Stimulated activated CD8-positive, alpha-beta memory T cell treated with anti-CD3 and anti-CD28 coated beads, Interleukin-2, amount 100 ng/mL, for 1 hour (primary cell): ENCODE measurements at places on chromosomes 2 and 18.

DNA sequence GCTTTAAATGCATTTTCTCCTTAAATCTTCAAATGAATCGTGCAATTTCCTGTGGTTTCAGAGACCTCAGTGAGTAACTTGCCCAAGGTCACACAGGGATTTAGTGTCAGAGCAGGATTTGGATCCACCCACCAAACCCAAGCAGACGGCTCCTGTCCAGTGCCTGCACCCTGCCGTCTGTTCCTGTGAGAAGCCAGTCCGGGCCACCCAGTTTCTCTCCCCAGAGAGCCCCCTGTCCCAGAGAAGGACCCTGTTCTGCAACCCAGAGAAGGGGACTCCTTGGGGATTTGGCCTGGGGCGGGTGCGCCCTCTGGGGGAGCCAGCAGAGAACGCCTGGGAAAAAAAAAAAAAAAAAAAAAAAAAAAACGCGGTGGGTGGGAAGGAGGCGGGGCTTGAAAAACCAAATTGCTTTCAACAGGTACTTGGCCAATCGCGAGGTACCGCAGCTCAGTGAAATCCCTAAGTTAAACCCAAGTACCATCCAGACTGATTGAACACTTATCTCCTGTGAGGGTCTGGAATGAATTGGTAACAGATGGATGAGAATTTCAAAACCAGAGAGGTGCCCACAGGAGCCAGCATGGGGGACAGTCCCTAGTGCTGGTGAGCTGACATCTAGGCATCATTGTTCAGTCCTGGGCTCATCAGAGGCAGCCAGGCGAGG is 30.9 kb upstream of the REEP1 start:
- DNase-seq = no peak

DNA sequence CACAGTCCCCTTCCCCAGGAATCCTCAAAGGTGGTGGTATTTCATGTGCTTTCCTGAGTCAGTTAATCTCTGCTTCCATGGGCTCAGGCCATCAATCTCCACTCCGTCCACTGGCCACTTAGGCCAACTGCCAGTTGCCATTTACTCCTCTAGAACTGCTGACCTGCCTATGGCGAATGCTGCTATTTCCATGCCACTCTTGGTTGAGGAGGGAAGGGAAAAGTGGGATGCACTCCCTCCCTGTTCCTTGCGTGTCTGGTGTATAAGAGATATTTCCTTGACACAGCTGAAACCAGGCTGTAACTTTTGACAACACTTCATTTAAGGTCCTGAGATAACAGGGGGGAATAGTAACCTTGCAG is 261.5 kb downstream of the MREG start:
- DNase-seq = no peak

- no peak for DNase-seq
These were observed 177.1 kb downstream of the RNF144A start for GRCh38 chr2:7094231-7094741.

- DNase-seq = no peak
These were observed 4.0 kb upstream of the CKAP2L start for GRCh38 chr2:112768432-112768831.

GRCh38 chr2:73156539-73157124 is 43.9 kb upstream of the RAB11FIP5 start:
- DNase-seq = peak; percentile 12

GRCh38 chr2:158009399-158009798 is 92.3 kb upstream of the UPP2 start:
- DNase-seq = no peak

GRCh38 chr2:37633234-37633633 is 38.2 kb downstream of the CDC42EP3 start:
- DNase-seq = no peak

GRCh38 chr2:15795426-15795825 is 144.9 kb upstream of the MYCN start:
- no peak for DNase-seq
